ENCODE measurements at places on chromosomes 6 and 20. TPM values are rescaled to one million over a fixed set of nuclear protein-coding genes. Genes with fewer than 3 reads are reported as not detected.

CCN2 gene
- total RNA-seq = not detected

KCNG1 gene
- not detected for total RNA-seq

FERMT1 gene
- not detected for total RNA-seq

FAM184A gene
- not detected for total RNA-seq

LTA gene
- 4.3 TPM for total RNA-seq

LRRC73 gene
- total RNA-seq = 0.25 TPM

BNIP5 gene
- total RNA-seq = not detected

SDCBP2 gene
- 2.5 TPM for total RNA-seq

OPRM1 gene
- total RNA-seq = not detected

DNA sequence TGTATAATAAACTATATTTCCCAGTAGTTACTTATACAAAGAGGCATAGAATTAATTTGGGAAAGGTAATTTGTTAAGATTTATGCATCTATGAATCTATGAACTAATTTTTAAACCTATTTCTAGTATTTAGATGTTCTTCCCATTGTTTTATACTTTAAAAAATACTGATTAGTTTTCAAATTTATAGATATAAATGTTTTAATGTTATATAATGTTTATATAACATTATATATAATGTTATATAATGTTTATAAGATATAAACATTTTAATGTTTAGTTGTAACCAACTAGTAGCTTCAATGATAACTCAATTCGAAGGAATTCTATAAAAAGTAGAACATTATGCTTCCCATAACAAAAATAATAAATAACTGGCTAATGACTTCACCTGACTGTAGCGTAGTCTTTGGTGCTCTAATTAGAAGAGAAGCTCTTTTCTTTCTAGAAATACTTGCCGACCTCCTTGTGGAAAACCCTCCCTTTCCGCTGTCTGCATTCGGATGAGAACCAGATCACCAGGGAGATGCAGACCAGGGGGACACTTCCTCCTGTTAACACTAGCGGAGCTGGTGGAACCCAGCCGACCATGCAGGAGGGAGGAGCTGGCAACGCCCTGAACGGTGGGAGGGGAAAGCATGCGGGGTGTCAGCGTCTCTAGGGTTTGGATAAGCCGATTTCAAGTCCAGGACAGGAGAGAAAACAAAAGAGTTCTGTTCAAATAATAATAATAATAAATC lies 158.4 kb downstream of the OR2B2 start:
- peak; percentile 87 for DNase-seq

GRCh38 chr6:1695546-1696462 lies 86.1 kb downstream of the FOXC1 start:
- DNase-seq = no peak

DNA sequence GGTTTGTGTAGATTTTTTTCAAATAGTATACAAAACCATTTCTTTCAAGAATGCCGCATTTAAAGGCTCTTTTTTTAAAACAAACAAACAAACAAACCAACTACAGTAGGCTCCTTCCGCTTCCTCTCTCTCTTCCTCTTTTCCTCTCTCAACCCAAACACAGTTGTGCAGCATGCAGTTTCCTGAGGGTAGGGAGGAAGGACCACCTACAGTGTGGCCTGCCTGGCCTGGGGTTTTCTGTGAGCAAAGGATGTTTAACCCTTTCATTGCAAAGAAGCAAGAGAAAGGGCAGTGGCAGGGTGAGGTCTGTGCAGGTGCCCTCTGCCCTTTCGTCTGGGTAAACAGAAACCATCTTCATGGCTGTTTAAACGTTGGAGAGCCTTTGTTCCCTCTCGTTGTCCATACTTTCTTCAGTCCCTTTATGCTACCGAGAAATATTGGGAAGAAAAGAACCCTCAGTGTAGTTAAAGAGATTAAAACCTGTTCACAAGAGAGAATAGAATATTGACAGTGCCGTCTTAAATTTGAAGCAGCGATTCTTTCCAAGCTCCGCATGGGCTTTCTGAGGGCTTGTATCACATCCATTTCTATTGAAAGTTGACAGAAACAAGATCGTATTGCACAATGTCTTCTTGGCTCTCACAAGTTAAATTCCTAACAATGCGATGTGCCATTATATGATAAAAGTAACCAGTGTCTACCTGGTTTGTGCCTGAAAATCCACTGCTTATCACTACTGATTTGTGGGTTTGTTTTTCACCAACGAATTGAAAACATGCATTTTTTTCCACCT lies 215.5 kb upstream of the SNX9 start:
- peak; percentile 79 for DNase-seq

DNA sequence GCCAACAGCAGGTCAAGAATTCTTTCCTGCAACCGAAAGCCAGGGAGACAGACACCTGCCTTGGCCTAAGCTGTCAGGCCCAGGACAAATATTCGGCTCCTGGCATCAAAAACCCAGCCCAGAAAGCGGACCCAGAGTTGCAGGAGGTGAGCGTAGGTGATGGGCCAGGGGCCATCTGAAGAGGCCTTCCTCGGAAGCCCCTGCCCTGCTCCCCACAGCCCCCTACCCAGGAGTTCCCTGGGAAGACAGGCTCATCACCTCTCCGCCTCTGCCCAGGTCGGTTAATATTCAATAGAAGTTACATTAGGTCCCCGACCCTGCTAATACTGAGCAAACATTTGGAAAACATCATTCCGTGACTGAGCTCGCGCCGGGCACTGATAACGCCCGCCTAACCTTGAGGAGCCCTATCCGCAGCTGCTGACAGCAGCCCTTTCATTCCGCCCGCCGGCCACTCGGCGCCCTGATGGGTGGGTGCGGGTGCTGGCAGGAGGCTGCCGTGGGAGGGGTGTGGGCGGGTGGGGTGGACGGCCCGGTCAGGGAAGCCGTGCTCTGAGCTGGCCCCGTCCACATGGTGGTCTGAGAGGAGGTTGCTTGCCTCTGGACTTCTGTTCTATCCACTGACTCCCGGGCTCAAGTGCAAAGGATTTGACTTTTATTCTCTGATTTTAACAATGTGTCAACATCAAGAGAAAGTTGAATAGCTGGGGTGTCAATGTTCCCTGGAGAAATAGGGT lies 55.7 kb downstream of the HNF4A start:
- DNase-seq = no peak

DNA sequence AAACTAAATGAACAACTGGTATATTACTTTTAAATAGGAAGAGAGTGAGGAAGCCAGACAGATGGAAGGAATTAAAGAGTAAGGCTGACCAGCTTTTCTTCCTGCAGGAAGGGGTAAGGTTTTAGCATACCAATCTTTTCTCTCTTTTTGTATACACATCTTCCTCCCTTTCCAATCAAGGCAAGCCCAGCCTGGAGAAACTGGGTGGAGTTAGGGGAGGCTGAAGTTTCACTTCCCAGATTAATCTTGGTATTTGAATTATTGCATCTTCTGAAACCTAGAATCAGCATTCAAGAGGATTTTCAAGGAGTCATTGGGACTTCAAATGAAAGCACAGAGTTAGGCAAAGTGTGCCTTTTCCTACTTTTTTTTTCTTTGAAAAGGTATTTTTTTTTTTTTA lies 33.1 kb downstream of the TMEM14A start:
- DNase-seq = no peak

DNA sequence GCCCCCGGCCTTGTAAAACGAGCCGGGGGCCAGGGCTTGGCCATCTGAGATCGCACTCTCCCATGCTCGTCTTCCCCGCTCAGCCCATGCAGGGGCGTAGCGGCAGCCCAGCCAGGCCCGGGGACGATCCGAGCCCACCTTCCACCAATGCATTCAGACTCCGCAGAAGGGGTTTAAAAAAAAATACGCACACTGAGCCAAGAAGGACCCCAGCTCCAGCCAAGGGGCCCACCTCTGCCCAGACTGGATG lies 320 bp downstream of the GSTA4 start:
- peak; percentile 14 for DNase-seq

DNA sequence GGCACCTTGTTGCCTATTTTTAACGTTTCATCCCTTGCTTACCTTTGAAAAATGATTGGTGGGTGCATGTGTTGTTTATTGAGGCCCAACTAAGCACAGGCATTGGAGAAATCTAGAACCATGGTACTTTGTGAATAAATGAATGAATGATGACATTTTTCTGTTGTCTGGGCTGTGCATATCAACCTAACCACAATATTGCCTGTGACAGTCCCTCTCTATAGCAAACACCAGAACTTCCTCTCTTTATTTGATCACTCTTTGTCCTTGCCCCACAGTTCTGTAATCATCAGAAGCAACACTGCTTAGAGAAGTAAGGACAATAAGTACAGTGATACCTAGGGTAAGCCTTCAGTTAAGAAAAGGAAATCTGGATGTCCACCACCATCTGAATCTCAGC lies 75.1 kb downstream of the TBC1D7 start:
- DNase-seq = no peak

- no peak for DNase-seq
Observed at GRCh38 chr20:2164966-2165365, 63.3 kb downstream of the STK35 start.

DNA sequence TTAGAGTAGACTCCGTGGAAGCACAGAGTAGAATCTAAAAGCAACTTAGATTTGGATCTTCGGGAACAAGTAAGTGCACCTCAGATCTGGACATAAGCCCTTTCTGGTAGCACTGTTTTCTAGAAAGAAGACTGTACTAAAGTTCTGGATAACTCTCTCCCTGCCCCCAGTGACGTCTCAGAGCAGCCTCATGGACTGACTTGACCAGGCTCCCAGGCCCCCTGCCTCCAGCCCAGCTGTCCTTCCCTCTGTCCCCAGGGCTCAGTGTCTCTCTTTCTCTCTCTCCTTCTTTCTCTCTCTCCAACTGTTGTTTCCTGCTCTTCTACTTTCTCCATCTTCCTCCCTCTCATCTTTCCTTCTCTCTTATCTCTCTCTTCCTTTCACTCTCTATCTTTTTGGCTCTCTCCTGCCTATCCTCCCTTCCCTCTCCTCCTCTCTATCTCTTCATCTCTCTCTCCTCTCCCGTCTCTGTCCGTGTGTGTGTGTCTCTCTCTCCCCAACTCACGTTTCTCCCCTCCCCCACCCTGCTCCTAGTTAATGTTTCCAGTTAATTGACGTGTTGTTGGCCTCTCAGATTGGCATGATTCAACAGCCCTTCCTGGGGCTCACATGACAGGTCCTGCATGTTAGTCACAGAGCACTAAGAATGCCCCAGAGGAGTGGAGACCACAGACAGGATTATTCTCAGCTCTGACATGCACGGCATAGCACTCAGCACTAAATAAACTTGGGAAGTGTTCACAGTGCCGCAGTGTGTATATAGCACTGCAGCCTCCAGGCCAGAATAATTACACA lies 180.4 kb upstream of the FOXQ1 start:
- DNase-seq = no peak

DNA sequence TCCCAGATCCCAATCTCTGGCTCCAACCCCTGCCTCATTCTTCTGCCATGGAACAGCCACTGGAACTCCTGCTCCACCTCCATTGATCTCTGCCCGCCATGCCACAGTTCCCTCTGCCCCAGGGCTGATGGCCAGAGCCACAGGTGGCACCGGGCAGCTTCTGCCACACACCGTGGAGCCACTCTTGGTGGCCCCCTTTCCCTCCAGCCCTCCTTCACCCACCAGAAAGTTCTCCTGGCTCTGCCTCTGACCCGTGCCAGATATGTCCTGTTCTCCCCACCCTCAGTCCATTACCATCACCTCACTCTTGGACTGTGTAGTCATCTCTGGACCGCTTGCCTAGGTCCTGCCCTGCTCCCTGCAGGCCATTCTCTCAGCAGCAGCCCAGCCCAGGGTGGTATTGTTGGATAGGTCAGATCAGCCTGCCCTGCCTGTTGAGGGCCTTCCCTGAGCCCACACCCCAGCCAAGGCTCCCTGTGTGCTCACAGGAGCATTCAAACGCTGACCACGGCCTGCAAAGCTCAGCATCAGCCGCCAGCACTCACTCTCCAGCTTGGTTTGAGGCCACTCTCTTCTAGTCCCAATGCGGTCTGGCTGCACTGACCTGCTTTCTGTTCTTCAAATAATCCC lies 16.8 kb upstream of the SYNDIG1 start:
- DNase-seq = no peak

GRCh38 chr6:52400313-52401041 lies 19.7 kb upstream of the EFHC1 start:
- no peak for DNase-seq

DNA sequence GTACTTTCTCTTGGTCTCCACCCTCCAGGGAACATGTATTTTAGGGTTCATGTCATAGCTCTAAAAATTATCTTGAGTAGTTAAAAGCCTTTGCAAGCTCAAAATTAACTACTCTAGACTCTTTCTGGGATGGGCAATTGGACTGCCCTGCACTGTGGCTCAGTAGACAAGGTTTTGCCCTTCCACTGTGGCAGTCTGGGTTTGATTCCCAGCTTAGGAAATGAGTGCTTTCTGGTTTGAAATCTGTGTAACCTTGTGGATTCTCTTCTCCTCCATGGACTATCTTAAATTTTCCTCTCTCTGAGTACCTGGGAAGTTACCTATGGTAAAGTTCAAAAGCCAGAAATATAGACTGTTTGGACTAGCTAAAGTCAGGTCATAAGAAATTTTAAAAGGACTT lies 94.6 kb upstream of the UST start:
- DNase-seq = no peak

GRCh38 chr6:105449756-105450390 lies 47.0 kb upstream of the PREP start:
- DNase-seq = no peak

DNA sequence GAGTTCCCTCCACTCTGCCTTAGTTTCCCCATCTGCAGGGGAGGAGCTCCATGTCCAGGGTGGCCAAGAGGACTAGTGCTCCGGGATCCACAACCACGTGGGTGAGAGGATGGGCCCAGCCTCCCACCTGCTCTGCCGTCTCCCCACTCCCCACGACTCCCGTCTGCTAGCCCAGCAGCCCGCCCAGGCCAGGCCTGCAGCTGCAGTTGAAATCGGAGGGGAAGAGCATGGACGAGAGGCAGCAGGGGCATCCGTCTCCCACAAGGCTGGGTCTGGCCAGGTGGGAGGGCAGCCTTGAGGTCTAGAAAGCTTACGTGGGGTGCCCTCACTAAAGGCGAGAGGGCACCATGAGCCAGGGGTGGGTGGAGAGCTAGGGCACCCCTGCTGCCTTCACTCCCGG lies 8.6 kb downstream of the NOL4L start:
- DNase-seq = no peak

DNA sequence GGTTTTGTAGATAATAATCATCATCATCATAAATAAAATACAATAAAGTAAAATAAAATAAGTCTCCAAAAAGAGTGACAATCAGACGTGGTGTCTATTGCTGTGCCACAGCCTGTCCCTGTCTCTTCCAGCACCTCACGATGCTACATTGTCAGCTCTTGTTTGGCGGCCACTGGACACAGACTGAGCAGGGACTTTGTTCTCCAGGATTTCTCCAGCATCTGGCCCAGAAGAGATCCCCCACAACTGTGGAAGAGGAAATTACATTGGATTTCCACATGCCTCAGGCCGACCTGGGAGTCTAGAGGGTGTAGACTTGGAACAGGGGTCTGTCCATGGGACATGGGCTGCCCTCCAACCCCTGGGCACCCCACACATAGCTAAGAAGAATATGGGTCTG lies 39.2 kb upstream of the RALY start:
- no peak for DNase-seq

DNA sequence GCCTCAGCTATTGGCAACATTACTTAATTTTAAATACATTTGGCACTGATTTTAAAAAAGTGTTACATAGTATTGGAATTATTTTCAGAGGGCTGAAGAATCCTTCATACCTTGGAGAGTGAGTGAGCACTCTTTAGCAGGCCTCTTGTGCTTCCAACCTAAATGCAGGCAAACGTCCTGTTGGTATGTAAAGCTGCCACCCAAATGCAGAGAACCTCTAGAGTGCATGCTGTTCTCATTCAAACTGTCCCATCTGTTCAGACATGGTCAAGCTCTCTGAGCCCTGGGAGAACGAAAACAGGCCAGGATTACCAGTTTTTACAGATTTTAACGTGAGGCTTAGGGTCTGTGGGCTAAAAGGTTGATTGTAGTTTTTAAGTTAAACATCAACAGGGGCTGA lies 378.0 kb upstream of the FLRT3 start:
- no peak for DNase-seq

GRCh38 chr6:75892384-75892783 lies 143.3 kb downstream of the MYO6 start:
- DNase-seq = no peak

All from OCI-LY7 (cell line).